ENCODE measurements at places on chromosomes 6 and 20. TPM values are rescaled to one million over a fixed set of nuclear protein-coding genes. Genes with fewer than 3 reads are reported as not detected.

GRCh38 chr6:43709654-43710303 lies 22.2 kb upstream of the MRPS18A start:
- DNase-seq: no peak

DNA sequence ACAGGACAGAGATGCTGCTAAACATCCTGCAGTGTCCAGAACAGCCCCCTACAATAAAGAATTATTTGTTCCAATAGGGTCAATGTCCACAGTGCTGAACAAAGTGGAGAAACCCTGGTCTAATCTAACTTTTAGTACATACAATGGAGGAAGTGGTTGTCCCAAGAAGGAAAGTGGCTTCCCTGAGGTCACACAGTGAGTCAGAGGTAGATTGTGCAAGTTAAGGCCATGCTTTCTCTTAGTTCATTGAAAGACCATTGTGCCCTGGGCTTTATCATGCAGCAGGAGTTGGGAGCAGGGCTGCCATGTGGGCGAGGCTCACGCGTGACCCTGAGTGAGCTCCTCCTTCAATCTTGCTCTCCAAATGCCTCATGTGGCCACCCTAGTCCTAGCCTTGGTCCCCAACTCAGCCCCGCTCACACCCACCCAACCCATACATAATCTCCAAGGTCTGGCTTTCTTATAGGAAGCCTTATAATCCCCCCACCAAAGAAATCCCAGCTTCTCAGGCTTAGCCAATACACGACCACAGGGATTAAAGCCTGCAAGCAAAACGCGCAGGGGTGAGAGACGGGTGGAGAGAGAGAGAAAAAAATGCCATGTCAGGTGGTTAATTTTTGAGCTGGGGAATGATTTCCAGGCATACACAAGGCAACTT lies 19.9 kb downstream of the SLC13A3 start:
- DNase-seq: no peak

GRCh38 chr20:54276577-54277169 lies 68.8 kb downstream of the PFDN4 start:
- DNase-seq: no peak

- no peak for DNase-seq
These were observed 39.7 kb downstream of the SH3BGRL2 start for GRCh38 chr6:79670789-79671188.

The SLC17A2 gene
- not detected for total RNA-seq

Measured in CD8-positive, alpha-beta memory T cell (primary cell).